ENCODE measurements at places on chromosomes 5 and 9.

GRCh38 chr5:124605541-124605940, 140.9 kb downstream of the ZNF608 start:
- DNase-seq = peak; percentile 88

DNA sequence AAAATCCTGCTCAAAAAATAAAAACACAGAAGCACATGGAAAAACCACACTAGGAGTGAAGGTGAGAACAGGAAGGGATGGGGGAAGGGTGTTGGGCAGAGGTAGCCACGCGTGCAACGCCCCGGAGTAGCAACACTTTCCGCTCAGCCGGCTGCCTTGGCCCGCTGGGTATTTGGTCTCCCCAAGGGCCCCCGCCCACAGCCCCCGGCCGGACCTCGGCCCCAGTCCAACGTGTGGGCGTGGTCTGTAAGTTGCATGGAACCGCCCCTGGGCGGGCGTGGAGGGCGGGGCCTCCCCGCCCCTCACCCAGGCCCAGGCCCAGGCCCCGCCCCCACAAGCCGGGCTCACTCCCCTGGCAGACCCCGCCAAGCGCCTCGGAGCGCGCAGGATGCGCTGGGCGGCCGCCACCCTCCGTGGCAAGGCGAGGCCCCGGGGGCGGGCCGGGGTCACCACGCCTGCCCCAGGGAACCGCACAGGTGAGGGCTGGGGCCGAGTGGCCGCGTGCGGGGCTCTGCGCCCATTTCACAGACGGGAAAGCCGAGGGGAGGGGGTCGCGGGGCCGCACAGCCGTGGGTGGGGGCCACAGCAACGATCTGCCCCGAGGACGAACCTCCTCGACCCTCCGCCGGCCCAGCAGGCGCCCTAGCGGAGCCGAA, at the start of gene SUSD3:
Gene SUSD3 (plus strand): TSS at position 347 of the 656 bp plus-strand sequence. CDS start 42 bp downstream, at position 389.
- peak; percentile 74 for DNase-seq

- no peak for DNase-seq
Observed at GRCh38 chr9:83245979-83246659, 183.2 kb upstream of the RASEF start.

DNA sequence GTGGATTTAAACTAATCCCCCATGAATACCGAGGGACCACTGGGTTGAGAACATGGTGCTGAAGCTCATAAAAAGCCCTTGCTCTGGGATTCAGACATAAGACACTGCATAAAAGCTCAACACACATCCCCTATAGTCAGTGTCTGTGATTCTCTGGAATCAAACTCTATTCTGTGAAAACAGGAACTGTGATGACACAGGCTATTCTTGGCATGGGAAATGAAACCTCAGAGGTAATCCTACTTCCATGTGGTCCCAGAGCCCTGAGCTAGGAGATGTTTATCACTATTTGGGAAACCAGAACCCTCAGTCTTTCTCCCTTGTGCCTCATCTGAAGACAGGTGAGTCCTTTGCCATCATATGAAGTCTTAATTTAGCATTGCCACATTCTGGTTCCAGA, 135.4 kb upstream of the PRSS3 start:
- DNase-seq = no peak

DNA sequence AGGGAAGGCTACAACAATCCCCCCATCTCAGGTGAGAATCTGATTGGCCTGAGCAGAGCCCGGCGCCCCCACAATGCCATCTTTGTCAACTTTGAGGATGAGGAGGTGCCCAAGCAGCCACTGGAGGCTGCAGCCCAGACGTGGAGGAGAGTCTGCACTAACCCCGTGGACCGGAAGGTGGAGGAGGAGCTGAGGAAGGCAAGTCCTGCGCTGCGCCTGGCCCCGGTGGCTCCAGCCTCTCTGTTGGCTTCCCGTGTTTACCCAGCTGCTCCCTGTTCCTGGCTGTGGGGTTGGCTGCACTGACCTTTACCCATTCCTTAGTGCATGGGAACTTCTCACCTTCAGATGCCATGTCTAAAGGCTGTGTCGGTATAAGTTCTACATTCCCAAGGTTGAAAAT, 11.0 kb upstream of the CEL start:
- DNase-seq = peak; percentile 95

- no peak for DNase-seq
Observed at GRCh38 chr5:172541773-172542136, 87.4 kb upstream of the SH3PXD2B start.

- DNase-seq = no peak
Observed at GRCh38 chr5:137933491-137933911, 44.2 kb downstream of the PKD2L2 start.

DNA sequence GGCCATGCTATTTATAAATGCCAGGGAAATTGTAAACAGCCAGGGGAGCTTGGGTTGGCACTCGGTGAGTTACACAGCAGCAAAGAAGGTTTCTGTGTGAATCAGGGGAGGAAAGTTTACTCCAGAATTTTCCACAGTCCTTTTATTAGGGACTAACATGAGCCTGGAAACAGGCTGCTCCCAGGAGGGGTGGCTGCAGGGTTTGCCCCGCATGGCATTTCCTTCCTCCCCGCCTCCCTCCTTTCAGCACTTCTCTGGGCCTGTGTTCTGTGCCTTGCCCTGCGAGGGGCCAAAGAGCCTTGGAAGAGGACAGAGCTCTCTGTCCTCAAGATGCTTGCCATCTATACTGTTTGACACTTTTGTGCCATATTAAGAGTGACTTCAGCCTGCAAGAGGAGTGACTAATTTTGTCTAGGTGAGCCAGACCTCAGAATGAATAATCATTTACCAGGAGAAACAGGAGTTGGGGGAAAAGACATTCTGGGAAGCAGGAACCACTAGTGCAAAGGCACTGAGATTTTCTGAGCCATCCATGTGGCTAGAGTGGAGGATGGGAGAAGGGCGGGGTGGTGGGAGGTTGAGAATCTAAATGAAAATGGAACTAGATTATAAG, 1.8 kb downstream of the GSN start:
- no peak for DNase-seq

GRCh38 chr9:87322840-87323635, 174.6 kb upstream of the DAPK1 start:
- DNase-seq = no peak

- DNase-seq = peak; percentile 47
Observed at GRCh38 chr9:129109537-129109903, 1.1 kb downstream of the CRAT start.

DNA sequence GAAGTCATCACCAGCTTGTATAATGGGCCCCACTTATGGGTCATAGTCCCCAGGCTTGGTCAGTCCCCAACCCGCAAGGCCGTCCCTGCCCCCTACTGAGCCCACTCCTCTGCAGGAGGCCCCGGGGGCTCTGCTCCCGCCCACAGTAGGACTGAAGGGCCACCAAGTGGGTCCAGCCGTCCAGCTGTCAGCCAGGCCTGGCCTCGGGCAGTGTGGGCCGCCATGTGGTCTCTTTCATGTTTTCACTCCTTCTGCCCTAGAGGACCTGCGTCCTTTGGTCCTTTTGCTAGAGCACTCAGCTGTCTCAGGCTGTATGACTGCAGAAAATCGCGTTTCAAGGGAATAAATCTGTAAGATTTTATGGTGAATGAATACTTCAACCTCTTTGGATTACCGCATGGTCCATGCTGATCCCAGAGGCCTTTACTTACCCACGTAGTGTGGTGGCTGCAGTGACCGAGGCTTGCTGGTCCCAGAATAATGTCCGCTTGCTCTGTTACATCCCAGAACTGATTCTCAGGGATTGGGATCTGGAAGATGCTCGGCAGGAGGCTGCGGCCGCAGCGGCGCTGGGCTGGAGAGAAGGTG, 105.7 kb upstream of the FAM120A start:
- DNase-seq = no peak

- DNase-seq = no peak
Observed at GRCh38 chr5:113178073-113178779, 201.6 kb downstream of the DCP2 start.

DNA sequence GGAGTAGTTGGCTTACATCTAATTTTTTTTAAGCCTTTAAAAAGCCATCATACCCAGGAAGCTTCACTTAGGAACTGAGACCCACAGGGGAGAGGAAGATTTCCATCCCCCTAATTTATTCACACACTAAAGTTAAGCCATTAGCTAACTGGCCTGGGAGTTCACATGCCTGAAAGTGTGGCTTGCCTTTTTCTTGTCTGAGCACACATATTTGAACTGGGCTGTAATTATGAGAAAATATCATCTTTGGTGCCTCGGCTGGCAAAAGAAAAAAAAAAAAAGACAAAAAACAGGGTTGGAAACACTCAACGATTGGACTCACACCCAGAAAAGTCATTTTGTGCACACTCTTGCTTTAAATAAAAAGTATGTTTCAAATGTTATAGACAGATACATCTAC, 847.3 kb downstream of the MAT2B start:
- DNase-seq = no peak

GRCh38 chr9:130918826-130919558, 20.1 kb downstream of the FIBCD1 start:
- no peak for DNase-seq

DNA sequence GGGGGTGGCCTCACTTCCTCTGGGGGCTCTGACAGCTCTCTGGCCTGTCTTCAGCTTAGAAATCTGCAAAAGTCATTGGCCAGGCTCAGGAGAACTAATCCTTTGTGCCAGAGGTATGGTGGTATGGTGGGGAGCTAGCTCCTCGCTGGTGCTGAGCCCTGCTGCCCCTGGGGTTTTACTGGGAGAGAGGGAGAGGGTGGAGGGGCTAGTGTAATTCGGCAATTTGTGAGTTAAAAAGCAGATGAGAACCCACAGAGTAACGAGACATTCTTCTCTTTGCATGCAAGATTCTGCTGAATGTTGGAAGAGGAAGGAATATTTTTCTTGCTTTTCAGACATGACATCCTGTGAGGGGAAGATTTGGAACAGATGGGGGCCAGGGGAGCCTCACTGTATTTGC, 65.5 kb upstream of the SPRY4 start:
- DNase-seq = no peak

GRCh38 chr5:74949976-74950375, 83.8 kb upstream of the FAM169A start:
- no peak for DNase-seq

- peak; percentile 57 for DNase-seq
Observed at GRCh38 chr5:125408448-125409233, 662.2 kb upstream of the ZNF608 start.

- DNase-seq = no peak
Observed at GRCh38 chr5:161105525-161105924, 253.5 kb upstream of the ATP10B start.

DNA sequence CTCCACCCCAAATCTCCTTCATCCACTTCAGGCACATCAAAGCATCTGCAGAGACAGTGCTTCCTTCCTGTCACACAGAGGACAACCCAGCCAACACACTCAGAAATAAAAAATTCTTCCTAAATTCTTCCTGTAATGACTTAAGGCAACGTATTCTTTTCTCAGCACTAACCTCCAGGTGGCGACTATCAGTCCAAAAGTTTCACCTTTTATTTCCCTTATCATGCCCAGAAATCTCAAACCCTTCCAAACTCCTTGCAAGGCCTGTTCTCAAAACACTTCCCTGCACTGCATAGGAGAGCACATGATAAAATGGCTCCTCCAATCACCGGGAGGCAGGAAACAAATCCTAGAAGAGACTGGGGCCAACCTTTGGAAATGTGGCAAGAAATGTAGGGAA, 35.1 kb downstream of the SLIT3 start:
- peak; percentile 4 for DNase-seq

- DNase-seq = no peak
Observed at GRCh38 chr5:150114773-150115408, 28.5 kb upstream of the CSF1R start.

DNA sequence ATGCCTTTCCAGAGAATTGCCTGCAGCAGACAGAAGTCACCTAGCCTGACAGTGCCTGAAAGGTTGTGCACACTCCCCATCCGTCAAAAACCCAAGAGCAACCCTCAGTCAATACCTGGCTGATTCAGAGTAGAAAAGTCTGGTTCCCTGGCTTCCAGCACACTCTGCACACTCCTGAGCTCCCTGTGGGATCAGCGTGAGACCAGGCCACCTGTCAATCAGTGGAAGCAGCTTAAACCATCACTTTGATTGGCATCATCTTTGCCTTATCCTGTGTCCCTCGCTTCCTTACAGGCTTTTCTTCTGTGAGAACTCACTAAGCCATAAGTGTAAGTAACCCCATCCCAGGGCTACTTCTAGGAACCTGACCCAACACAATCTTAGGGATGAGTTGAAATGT, 109.8 kb downstream of the ACTL7B start:
- DNase-seq = no peak

GRCh38 chr9:12813960-12814876, 39.4 kb downstream of the LURAP1L start:
- DNase-seq = peak; percentile 85

DNA sequence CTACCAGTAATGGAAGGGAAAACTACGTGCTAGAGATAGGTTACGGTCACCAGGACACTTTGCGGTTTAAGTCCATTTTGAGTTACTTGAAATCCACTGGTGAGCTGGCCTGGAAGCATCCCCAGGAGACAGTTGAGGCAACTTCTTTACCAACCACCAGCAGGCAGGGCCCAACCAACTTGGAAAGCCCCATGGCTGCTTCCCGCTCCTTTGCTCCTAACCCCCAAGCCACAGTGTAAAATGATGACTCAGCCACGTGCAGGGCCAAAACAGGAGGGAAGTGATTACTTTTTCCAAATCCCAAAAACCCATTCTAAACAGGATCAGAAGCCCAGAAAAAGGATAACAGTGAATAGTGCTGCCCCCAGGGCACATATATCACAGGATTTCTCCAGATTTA, 87.4 kb downstream of the PAX5 start:
- no peak for DNase-seq

DNA sequence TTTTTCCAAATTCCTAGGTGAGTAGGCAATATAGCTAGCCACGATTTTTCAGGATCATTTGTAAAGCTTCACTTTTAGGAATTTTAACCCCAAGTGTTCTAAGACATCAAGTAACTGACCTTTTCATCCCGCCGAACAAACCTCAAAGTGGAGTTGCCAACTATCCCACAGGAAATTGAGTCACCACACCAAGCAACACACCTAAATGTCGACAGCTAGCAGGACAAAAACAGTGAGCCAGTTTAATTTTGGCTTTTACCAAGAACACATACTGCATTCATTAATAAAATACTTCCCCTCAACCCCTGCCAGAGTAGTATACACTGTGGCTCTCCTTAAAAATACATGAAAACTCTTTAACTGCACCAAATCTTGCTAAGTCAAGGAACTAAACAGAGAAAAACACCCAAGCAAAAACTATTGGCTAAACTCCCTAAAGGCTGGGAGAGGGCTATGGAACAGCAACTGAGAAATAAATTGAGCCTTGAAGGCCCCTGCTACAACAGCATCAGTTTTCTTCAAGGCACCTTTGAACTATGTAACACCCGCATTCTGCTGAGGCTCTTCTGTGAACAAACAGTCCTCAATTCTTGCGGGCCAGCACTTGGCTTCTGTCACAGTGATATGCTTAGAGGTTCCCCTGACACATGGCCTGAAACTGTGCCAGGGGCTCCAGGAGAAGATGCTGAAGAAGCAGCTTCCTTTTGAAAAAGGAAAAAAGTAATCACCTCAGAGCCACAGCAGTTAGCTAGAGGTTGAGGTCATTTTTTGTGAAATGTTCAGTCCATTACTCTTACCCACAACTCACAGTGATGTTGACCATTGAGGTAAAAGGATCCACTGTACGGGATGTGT, 459.6 kb downstream of the RAB3C start:
- peak; percentile 4 for DNase-seq

DNA sequence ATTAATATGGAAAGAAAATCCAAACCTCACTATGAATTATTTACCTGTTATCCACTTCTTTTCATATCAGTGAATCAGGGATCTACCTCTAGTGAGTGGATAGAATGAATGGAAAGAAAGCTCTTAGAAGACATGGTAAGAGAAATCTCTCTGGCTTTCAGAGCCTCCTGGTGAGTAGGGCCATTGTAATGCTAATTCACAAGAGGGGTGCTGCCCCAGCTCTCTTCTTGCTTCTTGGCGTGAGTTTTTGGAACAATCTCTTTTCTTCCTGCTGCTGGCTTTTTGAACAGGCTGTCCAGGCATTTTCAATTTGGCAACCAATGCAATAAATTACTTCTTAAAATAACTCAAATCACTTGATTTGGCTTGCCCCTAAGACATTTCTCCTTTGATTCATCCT, 49.9 kb upstream of the KCNN2 start:
- no peak for DNase-seq
